ENCODE measurements at places on chromosomes 2 and 18.

- DNase-seq, result no peak
These were observed 1579.4 kb upstream of the TMEFF2 start for GRCh38 chr2:193774166-193774565.

DNA sequence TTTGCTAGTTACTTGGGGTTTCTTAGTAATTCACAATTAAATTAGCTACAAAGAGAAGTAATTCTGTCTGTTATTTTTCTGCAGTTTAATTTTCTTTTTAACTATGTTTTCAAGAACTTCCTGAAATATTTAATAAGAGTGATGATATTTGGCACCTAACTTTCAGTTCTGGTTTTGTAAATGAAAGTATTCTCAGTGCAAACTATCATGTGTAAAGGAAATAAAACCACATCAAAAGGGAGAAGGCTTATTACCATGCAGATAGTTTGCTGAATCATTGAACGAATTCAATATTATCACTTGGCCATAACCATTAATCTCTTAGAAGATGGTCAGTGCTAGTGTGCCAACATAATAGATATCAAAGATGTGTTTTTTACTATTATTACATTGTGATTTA, 29.2 kb downstream of the DYTN start:
- no peak for DNase-seq

GRCh38 chr2:167652401-167652800, 595.0 kb downstream of the STK39 start:
- DNase-seq, result no peak

DNA sequence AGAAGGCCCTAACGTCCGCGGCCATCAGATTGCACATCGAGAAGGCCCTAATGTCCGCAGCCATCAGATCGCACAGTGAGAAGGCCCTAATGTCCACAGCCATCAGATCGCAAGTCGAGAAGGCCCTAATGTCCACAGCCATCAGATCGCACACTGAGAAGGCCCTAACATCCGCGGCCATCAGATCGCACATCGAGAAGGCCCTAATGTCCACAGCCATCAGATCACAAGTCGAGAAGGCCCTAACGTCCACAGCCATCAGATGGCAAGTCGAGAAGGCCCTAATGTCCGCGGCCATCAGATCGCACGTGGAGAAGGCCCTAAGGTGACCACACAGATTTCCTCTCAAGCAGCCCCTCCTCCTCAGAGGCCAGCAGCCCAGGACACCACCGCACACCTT, 193.2 kb upstream of the PXDN start:
- no peak for DNase-seq

DNA sequence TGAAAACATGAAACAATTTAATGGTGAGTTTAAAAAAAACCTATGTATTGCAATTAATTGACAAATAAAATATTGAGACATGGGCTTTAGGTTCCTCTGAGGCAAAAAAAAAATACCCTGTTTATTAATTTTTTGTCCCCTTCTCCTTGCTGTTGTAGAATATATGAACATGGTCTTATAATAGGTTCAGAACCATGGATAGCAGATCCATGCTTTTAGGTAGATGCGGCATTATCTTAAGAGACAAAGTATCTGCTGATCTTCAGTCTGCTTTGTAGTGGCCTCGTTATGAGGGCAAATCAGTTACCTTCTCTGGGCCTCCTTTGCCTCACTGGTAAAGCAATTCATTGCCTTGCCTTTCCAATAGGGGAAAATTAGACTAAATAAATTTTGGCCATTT, 850.7 kb downstream of the NRXN1 start:
- DNase-seq, result no peak

DNA sequence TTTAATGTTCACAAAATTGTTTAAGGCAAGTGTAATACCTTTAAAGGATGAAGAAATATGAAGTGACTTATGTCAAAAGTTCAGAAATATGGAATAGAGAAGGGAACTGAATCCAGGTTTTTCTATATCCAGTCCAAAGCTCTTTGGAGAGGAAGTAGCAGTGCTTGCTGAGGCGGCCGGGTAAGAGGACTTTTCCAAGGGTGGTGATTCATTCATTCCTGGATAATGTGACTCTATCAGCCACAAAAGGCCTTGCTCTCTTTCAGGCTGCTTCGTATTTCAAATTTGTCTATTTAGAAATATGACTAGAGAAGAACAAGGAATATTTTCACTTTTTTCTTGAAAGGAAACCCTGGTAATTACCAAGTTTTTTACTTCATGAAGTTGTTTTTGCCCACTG, 830.1 kb upstream of the ZEB2 start:
- DNase-seq, result no peak

DNA sequence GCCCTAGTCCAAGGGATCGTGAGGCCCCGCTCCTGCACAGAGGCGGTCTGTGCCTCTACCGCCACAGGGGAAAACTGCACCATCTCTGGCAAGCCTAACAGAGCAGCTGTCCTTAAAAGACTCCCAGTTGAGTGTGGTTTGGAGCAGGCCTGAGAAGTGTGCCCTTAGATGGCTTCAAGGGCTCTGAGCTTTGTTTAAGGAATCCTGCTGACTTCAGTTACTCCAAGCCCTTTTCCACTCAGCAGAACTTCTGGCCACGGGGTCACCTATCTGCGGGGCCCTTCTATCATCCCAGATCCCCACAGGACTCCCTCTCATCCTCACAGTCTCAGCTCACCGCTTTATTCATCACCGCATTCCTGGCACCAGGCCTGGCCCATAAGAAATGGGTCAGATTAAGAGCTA, 131.5 kb downstream of the CCDC74A start:
- DNase-seq, result no peak

DNA sequence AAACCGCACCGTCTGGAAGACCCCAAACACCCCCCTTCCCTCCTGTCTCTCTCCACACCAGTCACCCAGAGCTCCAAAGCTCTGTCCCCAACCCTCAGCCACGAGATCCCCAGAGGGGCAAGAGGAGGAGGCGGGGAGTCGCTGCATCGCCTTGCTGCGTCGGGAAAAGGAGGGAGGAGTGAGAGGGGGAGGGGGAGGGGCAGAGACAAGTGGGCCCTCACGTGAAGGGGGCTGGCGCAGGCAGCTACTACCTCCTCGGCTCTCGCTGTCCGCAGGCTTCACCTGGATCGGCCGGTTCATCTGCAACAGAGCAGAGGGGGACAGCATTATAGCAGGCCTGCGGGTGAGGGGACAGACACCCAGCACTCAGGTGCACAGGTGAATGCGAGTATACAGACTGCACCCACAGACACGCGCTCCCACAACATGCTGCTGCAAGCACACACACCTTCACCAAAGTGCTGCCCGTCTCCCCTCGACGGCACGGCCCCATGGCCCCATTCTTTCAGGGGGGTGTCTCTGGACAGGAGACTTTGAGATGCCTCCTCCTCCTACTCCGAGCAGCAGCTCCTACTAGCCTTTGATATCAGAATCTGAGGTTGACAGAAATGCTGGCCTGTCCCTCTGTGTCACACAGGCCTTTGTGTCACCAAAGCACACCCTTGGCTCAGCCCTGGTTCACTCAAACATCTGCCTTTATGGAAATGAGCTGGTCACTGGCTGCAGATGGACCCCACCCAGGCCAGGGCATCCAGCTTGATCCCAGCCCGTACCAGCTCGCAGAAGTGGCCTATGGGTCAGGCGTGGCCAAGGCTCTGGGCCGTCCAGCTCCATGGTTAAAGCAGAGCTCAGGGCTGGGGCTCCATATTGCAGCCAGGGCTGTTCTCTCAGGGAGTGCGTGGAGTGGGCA, 243.8 kb downstream of the CELF4 start:
- DNase-seq, result no peak

- DNase-seq, result no peak
These were observed 42.1 kb downstream of the INSIG2 start for GRCh38 chr2:118130385-118130784.

DNA sequence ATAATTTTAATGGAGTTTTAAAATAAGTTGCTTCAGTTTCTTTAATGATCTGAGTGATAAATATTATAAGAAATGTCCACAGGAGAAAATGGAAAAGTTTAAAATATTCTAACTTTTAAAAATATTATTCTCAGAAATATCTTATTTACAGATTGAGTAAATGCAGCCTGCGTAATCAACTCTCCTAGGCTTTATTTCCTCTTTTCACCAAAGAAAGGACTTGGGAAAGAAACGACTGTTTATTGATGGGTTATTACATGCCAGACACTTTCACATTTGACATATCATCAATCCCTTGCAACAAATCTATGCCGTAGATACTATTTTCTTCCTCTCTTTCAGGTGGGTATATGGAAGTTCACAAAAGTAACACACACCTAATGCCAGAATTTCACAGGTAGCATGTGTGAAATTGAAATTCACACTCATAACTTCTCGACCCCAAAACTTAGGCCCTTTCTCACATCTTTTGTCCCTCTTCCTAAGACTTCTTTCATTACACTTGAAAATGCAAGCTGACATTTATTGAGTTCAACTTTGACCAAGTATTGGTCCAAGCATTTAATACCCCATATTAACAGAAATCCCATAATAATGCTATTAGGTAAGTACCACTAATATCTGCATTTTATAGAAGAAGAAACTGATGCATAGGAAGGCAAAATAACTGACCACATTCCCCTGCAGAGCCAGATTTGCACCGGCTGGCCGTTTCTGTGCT, 49.2 kb downstream of the MYOM1 start:
- no peak for DNase-seq

- DNase-seq, result no peak
These were observed 132.7 kb upstream of the XPO1 start for GRCh38 chr2:61670591-61671501.

DNA sequence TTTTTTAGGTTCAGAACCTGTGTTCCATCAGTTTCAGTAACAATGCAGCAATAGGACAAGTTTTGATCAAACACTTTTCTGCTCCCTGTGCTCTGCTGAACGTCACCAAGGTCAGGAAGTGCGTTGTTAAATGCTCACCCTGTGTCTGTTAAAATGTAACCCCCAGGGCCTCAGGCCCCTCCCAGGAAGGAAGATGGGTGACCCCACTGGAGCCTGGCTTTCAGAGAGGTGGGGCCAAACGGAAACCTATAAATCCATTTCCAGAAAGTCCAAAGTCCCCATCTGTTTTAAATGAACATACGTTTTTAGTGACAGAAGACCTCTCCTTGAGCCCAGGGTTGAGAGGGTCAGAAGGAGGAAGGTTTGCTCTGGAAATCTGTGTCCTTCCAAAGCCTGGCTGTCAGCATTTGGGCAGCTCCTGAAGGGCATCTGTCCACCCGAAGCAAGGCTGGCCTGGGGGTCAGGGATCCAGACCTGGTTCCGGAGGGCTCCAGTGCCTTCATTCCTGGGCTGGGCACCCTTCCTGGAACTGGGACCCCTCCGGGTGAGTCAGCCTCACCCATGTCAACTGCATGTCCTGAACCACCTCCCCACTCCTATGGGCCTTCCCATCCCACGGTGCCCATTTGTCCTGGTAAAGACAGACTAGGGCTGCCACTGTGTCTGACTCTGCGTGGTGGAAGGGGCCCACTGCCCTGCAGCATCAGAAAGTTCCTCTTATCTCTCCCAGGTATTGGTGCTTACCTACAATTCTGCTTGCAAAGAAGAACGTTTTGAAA, 117.4 kb upstream of the COPS8 start:
- DNase-seq, result no peak

- no peak for DNase-seq
These were observed 23.9 kb downstream of the MYO3B start for GRCh38 chr2:170201734-170202393.

GRCh38 chr2:230327418-230328154, 593 bp downstream of the SP140L start:
- DNase-seq, result no peak

GRCh38 chr18:25186871-25187270, 165.1 kb downstream of the ZNF521 start:
- DNase-seq, result no peak

GRCh38 chr2:209726311-209726710, 45.3 kb upstream of the UNC80 start:
- DNase-seq, result no peak

- DNase-seq, result no peak
These were observed 16.3 kb downstream of the MGAT5 start for GRCh38 chr2:134269972-134270735.

All from glomerular endothelial cell (primary cell).